ENCODE measurements at places on chromosomes 4 and X.

- no peak for DNase-seq
Observed at GRCh38 chr4:184408021-184408683, 66.2 kb downstream of the IRF2 start.

- no peak for DNase-seq
Observed at GRCh38 chrX:106484233-106484632, 127.5 kb upstream of the RADX start.

DNA sequence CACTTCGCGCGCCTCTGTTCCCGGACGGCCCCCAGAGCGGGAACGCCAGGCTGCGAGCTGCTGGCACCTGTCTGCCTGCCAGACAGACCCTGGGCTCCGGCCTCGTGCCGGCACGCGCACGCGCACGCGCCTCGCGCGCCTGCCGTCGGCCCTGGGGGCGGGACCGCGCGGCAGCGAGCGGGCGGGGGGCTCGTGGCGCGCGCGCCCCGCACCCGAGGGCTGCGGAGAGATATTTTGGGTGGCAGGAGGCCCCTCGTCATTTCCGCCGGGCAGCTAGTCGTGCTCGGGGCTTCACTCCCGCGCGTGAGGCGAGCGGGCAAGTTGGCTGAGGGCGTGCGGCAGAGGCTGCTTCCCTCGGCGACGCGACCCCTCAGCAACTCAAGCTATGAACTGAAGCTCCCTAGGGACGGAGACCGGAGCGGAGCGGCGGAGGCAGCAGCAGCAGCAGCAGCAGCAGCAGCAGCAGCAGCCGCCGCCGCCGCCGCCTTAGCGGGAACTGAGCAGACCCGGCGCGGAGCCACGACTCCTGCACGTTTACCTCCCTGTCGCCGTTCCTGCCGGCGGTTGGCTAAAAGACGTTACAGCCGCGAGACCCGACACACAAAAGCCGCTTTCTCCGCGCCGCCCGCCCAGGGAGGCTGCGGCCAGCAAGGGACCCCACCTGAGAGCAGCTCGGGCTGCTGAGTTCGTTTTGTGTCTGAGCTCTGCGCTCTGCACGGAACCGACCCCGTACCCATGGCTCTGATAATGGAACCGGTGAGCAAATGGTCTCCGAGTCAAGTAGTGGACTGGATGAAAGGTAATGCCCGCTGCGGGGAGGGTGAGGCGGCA is at the start of gene CNKSR2:
CNKSR2 (plus strand) TSS at position 256 of the 831 bp plus-strand sequence; CDS start at position 736, 480 bp downstream.
- peak; percentile 41 for DNase-seq

- no peak for DNase-seq
Observed at GRCh38 chr4:72016011-72016410, 15.8 kb upstream of the NPFFR2 start.

- DNase-seq: no peak
Observed at GRCh38 chr4:98539299-98539698, 119.1 kb downstream of the TSPAN5 start.

DNA sequence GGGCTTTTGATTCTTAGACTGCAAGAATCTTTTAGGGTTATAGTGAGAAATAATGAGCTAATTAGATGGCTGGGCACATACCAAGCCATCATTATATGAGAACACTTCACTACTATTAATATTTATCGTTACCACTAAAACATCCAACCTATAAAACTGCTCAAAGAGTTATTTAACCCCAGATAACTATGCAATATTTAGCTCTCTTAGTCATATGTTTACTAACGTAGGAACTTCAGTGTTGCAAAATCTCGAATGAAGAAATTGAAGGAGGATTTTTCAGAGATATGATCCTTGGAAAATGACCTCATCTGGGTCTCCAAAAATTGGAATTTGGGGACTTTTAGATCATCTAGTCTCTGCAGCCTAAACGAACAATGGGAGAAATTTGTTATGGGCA is 265.0 kb upstream of the RPS6KA3 start:
- no peak for DNase-seq

GRCh38 chr4:83631066-83631465 is 95.2 kb downstream of the GPAT3 start:
- DNase-seq: no peak

DNA sequence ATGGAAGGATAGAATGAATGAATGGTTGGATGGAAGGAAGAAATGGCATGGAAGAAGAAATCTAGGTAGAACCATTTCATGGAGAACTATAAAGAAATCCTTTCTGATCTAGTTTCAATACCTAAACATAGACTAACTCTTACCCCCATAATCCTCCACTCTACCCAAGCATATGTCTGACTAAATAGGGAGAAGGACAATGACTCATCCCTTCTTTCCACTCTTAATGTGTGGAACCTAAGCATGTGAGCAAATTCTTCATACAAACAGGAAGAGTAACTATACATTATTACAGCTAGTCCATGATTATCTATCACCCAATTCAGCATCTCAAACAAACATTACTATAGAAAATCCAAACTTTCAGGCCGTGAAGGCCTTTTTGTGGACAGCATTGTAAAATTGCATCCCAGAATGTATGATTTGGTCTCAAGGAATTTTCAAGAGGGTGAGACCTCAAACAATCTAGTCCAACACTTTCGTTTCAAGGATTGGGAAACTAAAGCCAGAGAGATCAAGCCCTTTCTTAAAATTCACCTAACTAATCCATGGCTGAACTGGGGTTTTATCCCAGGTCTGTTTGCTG is 11.2 kb downstream of the C1QTNF7 start:
- DNase-seq: no peak

DNA sequence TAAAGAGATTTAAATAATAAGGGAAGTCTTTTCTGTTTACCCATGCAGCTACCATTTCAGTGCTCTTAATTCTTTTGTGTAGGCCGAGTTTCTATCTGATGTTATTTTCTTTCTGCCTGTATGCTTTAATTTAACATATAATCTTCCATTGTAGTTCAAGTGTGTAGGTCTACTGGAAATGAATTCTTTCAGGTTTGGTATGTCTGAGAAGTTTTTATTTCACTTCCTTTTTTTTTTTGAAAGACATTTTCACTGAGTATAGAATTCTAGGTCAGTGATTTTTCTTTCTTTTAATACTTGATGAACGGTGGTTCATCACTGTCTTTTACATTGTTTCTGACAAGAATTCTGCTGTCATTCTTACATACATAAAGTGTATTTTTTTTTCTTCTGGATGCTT is 42.1 kb downstream of the VAMP7 start:
- DNase-seq: no peak

GRCh38 chr4:10575414-10575813 is 109.2 kb downstream of the CLNK start:
- no peak for DNase-seq

DNA sequence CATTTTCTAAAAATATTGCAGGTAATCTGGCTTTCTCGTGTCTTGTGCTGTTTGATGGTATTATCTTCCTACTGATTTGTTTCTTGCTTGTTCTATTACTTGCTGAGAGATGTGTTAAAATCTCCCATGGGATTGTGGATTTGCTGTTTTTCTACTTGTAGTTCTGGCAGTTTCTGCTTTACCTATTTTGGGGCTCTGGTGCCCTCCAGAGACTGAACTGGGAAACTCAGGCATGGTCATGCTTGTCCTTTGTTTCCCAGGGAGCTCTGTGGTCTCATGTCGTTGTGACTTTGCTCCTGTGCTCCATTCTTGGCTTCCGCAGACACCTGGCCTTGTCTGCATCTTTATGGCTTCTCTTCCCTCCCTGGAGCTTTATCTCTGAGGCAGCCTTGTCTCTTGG is 39.5 kb downstream of the NSD2 start:
- DNase-seq: no peak
